ENCODE measurements at places on chromosomes 6 and 20.
A peak's percentile ranks its signal among the peaks of the same experiment; 100 is the strongest.

DNA sequence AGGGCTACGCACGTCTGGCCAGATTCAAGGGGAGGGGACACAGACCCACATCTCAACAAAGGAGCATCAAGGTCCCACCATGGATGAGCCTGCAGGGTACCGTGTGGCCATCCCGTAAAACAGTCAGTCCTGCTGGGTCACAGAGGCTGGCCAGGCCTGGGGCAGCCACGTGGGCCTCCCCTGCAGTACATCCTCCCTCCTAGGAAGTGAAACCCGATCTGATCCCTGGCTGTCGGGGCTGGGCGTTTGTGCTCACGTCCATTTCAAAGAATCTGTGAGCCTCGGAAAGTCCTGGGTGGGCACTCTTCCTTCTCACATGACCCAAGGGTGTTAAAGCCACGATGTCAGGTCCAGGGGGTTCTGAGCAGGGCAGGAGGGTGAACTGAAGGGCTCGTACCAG, 14.3 kb downstream of the SULF2 start:
- DNase-seq, result no peak

DNA sequence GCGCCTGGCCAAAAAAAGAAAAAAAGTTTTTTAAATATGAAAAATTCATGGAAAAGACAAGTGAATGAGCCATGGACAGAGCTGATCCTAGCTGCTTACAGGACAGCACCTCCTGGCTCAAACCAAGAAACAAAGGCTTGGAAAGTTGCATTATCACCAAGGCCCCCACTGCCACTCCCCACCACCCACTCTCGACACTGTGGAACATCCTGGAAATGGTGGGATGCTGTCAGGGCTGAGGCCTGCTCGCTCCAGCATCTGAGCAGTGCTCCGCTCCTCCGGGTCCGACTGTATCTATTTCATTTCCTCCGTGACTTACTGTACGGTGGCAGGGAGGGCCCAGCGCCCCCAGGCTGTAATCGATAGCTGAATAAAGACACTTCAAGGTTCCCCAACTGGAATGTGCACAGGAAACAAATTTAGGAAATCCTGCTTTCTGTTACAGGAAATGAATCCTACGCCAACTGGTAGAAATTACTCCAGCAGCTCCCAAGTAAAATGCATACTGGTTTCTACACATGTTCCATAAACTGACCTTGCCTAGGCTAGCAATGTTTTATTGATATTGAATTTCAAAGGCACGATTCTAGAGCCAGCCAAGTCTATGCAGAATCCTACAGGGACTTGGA, 109.5 kb upstream of the NFATC2 start:
- DNase-seq, result no peak

DNA sequence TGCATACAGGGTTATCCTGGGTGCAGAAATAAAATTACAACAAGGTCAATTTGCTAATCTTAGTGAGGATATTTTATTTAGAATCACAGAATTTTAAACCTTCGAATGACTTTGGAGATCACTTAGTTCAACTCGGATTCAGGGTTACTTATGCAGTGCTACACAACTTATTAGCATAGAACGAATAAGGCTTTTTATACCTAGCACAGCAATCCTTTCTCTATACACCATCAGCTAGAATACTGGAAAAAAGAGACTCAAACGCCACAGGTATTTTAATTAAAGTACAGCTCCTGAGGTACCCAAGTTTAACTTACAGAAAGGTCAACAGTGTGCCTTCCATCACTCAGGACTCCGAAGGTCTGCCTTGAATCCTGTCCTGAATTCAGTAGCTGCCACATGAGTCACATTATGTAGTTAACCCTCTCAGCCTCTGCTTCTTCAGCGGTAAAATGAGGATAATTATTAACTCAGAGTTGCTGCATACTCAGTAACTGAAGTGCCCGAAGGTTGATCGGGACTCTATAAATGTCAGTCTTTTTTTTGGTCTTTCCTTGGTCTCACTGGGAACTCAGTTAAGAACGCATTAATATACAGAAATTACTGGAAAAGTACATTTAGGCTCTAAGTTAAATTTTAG, 6.0 kb upstream of the QKI start:
- DNase-seq, result no peak

DNA sequence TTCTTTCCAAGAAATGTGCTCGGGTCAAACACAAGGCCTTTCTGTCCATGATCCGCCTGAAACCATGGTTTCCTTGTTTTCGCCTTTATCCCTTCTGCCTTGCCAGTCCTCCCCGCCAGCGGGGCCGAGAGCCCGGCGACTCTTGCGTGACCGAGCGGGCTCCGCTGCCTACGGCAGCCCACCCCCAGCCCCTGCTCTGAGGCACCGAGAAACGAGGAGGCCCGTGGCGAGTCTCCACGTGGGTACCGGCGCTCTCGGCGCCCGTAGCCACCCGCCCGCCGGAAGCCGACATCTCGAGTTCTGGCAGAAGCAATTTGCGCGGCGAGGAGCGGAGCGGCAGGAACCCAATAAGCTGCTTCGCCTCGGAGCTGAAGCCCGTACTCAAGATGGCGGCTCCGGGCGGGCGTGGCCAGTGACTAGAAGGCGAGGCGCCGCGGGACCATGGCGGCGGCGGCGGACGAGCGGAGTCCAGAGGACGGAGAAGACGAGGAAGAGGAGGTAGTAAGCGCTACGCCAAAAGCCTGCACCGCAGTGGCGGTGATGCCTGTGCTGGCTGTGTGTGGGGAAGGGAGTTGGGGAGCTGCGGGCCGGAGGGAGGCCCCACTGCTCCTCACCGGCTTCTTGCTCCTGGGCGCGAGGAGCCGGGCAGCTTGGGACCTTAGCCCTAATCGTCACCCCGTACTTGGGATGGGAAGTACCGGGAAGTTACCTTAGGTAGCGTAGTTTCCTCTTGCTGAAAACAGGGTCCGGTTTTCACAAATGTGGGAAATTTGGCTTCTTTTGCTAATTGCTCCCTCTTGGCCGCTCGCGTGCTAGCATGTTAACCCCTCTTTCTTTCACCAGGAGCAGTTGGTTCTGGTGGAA, at the start of gene GTF3C6:
Gene GTF3C6, plus strand, starts transcription at position 378 of the 864 bp plus-strand sequence. Its CDS starts 64 bp downstream, at position 442.
- DNase-seq, result peak; percentile 96

- DNase-seq, result no peak
Measured at GRCh38 chr6:164322533-164322932, 908.0 kb downstream of the QKI start.

GRCh38 chr6:151757506-151757955, 50.0 kb upstream of the ESR1 start:
- DNase-seq, result no peak

GRCh38 chr20:3973705-3974104, 41.7 kb downstream of the RNF24 start:
- DNase-seq, result no peak

- no peak for DNase-seq
Measured at GRCh38 chr20:58911309-58911708, 58.8 kb downstream of the GNAS start.

DNA sequence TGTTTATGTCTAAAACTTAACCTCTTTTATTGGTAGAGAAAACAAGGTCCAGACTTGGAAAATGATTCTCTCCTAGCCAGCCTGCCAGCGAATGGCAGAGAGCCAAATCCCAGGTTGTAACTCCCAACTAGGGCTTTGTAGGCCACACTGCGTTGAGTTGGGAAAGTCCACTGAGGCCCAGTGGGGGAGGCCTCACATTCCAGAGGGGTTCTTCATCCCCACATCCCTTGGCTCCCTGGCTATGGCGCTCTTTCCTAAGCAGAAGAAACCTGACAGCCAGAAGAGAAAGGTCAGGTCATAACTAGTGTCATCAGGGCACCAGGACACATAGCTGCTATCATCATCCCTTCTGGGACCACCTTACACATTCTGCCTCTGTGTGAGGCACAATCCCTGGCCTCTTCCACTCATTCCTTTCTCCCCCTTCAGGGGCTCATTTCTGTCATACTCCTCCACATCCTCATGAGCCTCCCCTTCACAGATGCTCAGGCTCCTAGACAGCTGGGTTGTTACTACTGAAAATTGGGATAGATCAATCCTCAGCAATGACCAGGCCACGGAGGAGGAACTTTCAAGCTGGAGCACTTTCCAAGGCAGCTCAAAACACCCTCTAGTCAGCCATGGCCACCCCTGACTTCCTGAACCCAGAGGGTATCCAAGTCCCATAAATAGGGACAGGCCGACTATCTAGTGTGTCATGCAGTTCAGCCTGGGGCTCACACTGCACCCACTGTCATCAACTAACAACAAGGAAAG, 48.6 kb downstream of the TCP11 start:
- no peak for DNase-seq

GRCh38 chr6:15242503-15242902, 3.4 kb upstream of the JARID2 start:
- DNase-seq, result no peak

DNA sequence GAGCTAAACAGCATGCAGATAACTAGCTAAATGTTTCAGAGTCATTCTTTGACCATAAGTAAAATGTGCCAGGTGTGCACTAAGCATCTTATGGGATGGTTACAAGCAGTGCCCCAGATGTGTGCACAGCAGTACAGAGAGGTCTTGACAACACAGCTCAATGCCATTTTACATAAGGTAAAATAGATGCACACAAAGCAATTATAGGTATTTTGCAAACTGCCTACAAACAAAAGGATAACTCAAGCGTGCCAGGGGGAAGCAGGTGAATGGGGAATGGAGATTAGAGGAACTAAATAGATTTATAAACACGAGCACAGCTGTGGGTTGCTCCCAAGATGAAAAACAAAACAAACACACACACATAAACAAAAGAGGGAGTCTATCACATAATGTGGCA, 64.8 kb downstream of the SLC2A10 start:
- peak; percentile 96 for DNase-seq

DNA sequence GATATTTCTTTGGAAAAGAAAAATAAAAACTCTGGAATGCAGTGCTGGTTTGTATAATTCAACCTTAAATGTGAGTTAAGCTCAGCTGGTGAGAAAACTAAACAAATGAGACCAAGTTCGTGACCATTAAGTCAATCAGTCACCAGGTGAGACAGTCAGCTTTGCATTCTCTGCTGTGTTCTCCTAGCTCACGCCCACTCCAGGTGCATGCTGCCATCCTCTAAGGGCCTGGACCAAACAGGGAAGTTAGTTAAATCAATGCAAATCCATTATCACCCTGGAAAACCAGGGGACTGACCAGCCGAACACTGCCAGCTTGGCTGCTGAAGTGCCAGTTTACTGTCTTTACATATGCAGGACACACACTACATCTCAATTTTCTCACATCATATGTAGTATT, 7.2 kb downstream of the TPBG start:
- peak; percentile 83 for DNase-seq

- no peak for DNase-seq
Measured at GRCh38 chr20:17878912-17879602, 89.5 kb downstream of the SNX5 start.

GRCh38 chr20:5282561-5282960, 34.2 kb downstream of the PROKR2 start:
- DNase-seq, result no peak

- no peak for DNase-seq
Measured at GRCh38 chr6:90025523-90026061, 131.3 kb downstream of the GJA10 start.

Data from NCI-H146 (cell line).